ENCODE measurements at places on chromosomes 6 and 20.

- no peak for DNase-seq
These were observed 46.3 kb upstream of the CD93 start for GRCh38 chr20:23132293-23132929.

- peak; percentile 100 for DNase-seq
These were observed 72.4 kb upstream of the BACH2 start for GRCh38 chr6:90369024-90369519.

DNA sequence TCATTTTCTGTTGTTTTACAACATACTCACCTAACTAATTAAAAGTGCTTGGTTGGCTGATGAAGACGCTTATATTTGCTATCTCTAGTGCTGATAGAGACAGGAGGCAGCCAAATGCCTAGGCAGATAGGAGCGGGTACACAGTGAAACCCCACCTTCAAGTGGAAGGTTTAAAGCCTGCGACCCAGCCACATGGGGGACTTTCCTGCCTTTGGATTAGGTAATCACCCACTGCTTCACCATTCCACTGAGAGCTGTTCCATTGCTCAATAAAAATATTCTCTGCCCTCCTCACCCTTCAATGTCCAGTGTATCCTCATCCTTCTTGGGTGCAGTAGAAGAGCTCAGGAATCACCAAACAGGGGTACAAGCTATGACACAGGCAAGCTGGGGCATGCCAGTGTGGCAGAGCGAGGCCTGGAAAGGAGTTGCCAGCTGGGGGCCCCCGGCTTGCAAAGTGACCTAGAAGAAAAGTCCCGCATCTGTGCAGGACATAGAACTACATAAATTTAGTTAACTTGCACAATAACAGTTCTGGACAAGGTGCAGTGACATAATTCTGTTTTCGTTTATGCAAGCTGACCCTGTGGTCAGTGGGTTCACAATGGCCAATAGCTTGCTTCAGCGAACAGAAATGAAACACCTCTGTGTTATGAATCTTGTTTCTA, 112.0 kb upstream of the MLIP start:
- no peak for DNase-seq

GRCh38 chr6:108453601-108454185, 107.0 kb upstream of the FOXO3 start:
- peak; percentile 34 for DNase-seq

- no peak for DNase-seq
These were observed 14.7 kb upstream of the LAMA4 start for GRCh38 chr6:112269114-112269513.

DNA sequence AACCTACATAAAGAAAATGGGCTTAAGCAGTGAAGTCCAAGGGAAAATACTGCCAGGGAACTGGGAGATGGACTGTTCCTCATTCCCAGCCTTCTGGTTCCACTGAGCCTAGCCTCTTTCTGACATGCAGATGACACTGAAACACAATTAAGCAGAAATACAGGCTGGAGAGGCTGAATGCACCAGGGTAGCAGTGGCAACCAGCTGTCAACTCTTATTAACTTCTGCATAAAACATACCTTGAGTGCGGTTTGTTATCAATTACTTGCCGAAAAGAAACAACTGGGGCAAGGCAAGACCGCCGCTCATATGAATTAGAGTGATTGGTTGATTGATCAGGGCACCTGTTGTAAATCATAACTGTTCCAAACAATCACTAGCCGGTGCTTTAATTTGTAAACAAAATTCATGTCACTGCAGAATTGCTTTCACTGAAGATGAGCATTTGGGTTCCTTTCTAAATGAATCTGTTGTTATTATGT, 16.3 kb downstream of the TFAP2B start:
- DNase-seq = no peak

GRCh38 chr20:61331543-61331942, 79.5 kb downstream of the CDH4 start:
- no peak for DNase-seq

DNA sequence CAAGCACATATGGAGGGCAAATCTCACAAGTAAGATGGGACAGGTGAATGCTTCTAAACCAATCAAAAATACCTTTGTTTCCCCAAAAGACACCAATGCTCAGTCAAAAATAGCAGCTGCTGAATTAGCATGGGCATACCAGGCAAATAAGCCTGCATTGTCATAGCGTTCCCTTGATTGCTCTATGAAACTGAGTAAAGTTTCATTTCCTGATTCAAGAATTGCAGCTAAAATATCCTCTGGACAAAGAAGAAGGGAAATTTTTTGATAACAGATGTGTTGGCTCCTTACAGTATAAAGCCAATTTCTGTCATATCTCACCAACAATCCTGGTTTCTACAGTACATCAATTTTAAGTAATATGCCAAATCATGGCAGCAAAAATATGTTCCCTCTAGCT, 3.3 kb upstream of the TMEM14A start:
- no peak for DNase-seq

DNA sequence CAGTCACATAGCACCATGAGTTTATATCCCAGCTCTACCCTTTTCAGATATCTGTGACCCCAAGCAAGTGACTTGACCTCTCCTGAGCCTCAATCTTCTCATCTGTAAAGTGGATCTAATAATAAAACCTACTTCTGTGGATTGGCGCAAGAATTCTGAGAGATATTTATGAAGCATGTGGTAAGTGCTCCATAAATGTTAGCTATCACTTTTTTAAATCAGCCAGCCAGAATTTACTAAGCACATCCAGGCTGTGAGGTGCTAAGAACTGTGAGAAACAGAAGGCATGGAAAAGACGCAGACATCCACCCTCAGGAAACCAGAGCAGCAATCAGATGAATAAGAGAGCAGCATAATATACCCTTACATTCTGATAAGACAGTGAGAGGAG, 862 bp downstream of the C20orf96 start:
- DNase-seq = no peak

GRCh38 chr6:13733178-13733887, 21.7 kb upstream of the RANBP9 start:
- DNase-seq = peak; percentile 83
